Trophoblast cell (in vitro differentiated cells and primary cell): ENCODE measurements at places on chromosomes 3 and 15.

DNA sequence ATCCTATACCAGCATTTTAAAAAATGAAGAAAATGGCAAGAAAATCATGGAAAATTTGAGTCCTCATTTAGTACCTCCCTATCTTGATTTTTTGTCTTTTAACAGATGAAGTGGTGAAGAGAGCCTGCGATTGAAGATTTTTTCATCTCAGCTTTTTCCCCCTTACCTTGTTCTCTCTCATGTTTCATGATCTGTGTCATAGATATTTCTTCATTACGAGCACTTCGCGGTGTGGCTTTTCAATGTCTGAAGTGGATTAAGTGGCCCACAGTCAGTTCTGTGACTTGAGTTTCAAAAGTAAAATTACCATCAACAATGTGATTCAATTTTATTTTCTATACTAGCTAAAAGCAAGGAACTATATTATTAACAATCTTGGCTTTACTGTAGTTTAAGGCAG, 147.2 kb downstream of the FNDC3B start:
- DNase-seq = no peak

DNA sequence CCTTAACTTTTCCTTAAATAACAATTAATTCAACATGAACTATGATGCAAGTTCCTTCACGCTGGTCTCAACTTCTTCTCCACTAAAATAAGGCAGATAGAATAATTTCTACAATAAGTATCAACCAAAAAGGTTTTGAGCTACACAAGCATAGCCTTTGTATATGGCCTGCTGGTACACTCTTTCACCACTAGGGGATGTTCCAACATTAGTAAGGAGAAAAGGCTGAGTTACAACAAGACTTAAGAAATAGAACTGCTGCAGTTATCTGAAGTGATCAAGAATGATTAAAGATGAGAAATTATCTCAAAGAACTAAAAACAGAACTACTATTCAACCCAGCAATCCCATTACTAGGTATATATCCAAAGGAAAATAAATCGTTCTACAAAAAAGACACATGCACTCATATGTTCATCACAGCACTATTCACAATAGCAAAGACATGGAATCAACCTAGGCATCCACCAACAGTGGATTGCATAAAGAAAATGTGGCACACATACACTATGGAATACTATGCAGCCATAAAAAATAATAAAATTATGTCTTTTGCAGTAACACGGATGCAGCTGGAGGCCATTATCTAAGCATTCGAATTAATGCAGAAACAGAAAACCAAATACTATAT, 14.4 kb downstream of the ATP13A3 start:
- DNase-seq = peak; percentile 25

DNA sequence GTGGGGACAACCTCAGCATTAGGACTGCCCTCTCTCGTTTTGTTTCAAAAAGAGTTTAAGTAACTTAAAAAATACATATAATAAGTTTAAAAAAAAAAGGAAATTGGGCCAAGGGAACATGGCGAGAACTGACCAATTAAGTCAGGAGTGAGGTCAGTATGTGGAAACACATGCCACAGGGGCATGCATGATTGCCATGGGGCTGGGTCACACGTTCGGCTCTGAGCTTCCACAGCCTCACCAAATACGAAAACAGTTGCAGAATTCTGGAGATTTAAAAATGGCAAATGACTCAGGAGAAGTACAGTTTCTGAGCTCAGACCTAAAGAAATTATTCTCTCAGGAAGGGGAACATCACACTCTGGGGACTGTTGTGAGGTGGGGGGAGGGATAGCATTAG, 24.1 kb downstream of the PDE8A start:
- DNase-seq = peak; percentile 32

DNA sequence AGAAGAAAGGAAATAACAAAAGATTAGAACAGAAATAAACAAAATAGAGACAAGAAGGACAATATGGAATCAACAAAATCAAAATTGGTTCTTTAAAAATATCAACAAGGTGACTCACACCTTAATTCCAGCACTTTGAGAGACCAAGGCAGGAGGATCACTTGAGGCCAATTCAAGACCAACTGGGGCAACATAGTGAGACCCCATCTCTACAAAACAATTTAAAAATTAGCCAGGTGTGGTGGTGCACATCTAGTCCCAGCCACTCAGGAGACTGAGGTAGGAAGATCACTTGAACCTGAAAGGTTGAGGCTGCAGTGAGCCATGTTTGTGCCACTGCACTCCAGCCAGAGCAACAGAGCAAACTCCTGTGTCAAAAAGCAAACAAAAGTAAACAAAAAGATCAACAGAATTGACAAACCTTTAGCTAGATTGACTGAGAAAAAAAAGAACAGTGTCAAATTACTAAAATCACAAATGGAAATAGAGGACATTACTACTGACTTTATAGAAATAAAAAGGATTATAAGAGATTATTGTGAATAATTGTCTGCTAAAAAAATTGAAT, 190.7 kb upstream of the CGNL1 start:
- no peak for DNase-seq

- DNase-seq = no peak
Measured at GRCh38 chr3:72995337-72995736, 1.3 kb upstream of the PPP4R2 start.

DNA sequence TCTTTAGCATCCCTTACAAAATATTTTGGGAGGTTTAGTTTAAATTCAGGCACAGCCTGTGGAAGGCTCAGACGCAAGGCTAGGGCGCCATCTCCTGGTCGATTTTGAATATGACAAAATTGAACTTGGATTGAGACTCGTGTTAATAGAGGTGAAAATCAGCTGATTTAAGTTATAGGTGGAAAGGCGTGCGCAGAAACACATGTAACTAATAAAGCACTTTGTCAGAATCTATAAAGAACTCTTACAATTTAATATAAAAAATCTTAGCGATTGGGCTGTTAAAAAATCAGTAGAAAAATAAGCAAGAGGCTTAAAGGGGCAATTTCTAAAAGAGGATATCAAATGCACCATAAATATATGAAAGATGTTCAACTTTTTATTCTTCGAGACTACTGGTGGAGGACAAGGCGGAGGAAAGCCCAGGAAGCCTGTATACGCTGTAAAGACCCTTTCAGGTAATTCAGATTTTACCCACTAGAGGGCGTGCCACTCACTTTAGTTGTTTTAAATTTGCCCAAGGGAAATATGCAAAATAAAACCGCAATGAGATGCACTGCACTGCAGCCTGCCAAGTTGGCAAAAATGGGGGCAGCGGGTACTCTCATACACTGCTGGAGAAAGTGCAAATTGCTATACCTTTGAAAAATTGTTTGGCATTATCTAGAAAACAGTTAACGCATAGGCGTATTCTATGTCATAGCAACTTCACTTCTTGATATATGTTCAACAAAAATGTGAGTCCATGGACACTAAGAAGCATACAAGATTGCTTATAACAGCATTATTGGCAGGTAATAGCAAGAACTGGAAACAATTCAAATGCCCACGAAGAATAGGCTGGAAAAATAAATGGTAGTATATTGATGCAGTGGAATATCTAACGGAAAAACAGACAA, 64.7 kb downstream of the SLC30A4 start:
- DNase-seq = peak; percentile 85

- DNase-seq = peak; percentile 68
Measured at GRCh38 chr3:49333091-49333490, 6.8 kb downstream of the USP4 start.

- no peak for DNase-seq
Measured at GRCh38 chr15:56128081-56128480, 115.6 kb downstream of the RFX7 start.

DNA sequence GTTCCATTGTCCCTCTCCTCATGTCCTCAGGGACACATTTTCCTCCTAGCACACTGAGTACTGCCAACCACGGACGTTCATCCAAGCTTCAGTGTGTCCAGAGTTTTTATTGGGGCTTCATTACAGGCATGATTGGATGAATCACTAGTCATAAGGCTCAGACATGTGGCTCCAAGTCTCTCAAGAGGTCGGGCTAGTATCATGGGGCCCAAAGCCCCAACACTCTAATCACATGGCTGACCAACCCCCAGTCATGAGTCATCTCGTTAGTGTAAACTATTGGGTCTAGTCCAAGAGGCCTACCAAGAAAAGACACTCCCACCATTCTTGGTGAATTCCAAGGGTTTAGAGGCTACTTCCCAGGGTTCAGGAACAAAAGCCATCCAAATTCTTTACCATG, 4.4 kb downstream of the TERC start:
- no peak for DNase-seq
